ENCODE measurements at places on chromosomes 13 and 19.

- no peak for DNase-seq
Measured at GRCh38 chr13:110472904-110473563, 88.5 kb downstream of the RAB20 start.

- no peak for DNase-seq
Measured at GRCh38 chr13:40182591-40182990, 483.9 kb downstream of the FOXO1 start.

DNA sequence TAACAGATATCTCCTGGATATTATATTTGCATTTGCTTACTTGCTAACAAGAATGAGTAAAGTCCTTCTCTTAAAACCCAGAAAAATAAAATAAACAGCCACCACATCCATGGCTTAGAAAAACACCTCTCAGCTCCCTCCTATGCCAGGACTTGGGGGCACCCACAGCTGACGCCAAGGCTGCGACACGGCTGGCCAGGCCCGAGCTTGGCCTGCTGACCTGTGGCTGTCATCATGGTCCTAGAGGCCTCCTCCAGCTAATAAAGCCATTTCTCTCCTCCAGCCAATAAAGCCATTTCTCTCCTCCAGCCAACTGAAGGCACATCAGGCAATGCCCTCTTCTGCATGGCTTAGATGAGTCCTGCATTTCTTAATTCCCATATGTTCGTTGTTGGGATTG lies 20.9 kb downstream of the C19orf12 start:
- DNase-seq = no peak

DNA sequence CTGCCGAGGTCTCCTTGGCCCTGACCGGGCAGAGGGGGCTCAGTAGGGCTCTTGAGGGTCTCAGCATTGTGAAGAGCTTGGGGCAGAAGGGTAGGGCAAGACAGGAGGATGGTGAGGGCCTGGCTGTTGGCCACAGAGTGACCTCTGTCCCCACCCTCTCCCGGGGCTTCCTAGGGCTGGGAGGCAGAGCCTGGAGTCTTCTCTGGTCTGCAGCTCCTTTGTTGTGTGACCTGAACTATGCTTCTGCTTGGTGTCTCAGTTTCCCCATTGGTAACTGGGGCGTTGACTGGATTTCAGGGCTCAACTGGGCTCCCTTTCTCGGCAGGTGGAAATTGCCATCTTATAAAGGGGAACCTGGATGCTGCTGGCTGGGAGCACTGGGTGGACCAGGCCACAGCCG lies 30.1 kb upstream of the PEPD start:
- DNase-seq = no peak

- DNase-seq = no peak
Measured at GRCh38 chr13:62014299-62014698, 598.6 kb upstream of the PCDH20 start.

GRCh38 chr13:44876782-44877324 lies 112.4 kb downstream of the NUFIP1 start:
- no peak for DNase-seq
